ENCODE measurements at places on chromosomes 11 and 22.

DNA sequence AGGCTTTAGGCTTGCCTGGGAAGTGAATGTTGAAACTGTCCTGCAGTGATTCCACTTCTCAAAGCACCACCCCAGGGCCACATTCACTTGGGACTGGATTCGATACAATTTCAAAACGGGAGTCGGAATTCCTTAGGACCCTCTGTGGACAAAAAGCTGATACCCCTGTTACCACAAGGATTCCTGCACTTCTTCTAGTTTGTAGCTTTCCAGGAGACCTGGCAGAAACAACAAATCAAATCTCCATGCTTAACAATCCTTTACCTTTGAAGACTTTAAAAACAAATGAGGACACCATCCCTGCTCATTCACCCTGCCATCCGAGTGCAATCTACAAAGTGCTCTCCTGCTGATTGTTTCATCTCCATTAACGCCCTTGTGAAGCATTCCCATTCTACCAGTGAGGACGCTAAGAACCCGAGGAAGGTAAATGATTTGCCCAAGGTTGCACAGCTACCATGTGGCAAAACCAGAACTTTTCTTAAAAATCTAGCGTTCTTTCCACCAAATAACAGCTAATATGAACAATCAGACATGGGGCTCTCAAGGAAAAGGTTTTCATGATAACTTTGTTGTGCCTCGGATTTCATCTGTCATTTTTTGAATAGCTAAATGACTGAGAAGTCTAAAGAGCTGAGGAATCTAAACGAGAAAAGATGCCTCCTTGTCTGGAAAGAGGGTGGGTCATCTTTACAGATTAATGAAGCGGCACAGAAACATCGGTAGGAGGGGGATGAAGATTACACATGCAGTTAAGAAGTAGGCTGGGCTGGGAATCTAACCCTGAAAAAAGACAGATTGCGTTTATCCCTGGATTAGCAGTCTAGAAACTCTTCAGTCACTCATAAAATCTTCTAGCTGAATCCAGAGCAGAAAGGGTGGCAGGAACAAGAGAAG, 720 bp upstream of the MPZL2 start:
- no peak for ATAC-seq

DNA sequence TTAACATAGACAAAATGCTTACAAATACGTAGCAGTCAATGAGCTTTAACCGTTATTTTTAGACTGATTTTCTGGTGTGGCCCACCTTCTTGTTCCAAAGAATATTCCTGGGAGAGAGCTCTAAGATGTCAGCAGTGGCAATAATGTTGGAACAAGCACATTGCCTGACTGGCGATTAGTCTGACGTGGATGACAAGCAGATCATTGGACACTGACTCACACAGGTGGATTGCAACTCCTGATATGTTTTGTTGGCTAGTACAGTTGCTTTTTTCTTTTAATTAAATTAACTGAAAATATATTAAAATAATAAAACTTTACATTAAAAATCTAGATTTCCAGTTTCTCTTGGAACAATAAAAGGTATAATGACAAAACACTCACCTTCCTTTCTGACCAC, 78.0 kb downstream of the TENM4 start:
- no peak for ATAC-seq

DNA sequence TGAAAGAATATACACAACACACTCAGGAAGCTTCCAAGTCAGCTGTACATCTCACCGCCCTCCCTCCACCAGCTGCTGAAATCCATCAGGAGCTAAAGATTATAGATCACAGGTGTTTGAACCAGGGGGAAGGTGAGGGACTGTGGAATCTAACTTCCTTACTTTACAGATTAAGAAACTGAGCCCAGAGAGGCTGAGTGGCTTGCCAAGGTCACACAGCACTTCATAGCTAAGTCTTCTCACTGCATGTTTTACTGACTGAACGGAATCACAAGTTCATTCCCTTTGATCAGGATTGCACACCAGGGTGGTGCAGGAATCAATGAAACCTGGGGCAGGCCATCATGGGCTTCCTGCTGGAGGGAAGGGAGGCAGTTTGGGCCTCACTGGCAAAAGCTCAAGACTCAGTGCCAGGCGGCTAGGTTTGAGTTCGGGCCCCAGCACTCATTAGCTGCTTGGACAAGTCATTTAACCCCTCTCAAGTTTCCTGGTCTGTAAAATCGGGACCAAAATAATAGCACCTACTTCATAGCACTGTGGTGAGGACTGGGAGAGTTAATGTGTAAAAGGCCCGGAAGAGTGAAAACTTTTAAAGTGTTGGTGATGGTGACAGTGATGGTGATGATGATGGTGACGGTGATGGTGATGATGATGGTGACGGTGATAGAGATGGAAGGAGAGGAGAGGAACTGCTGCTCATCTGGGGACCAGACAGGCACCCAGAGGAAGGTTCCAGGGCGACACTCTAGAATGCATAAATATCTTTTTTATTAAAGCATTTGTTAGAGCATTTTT, 8.2 kb downstream of the CD5 start:
- ATAC-seq = no peak

GRCh38 chr22:47987885-47988515, 1225.5 kb downstream of the TBC1D22A start:
- ATAC-seq = no peak

DNA sequence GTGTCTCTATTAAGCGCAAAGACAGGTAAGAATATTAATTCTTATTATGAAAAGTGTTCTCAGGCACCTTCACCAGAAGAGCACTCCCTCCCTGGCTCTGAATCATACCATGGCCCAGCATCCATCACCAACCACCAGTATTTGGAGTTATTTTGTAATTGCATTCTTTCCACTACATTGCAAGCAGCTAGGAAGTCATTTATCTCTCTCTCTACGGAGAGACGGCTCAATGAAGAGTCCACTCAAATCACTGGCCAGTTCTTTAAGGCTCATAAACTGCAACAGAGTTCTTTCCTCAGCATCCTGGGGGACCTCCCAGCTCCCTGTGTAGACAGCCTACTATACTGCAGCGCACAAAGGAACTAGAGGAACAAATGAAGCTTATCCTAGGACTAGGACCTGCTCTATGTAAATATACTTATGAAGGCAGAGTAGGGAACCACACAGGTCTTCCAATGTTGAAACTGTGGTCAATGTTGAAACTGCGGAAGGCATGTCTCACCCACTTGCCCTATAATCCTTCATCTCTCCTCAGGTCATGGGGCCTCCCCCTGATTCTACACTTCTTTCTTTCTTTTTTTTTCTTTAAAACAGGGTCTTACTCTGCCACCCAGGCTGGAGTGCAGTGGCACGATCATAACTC, 63.4 kb downstream of the AAMDC start:
- no peak for ATAC-seq

GRCh38 chr11:126655807-126656128, 300.3 kb downstream of the ST3GAL4 start:
- ATAC-seq = peak; percentile 34

- ATAC-seq = no peak
Measured at GRCh38 chr22:44576311-44577260, 78.6 kb upstream of the RTL6 start.

DNA sequence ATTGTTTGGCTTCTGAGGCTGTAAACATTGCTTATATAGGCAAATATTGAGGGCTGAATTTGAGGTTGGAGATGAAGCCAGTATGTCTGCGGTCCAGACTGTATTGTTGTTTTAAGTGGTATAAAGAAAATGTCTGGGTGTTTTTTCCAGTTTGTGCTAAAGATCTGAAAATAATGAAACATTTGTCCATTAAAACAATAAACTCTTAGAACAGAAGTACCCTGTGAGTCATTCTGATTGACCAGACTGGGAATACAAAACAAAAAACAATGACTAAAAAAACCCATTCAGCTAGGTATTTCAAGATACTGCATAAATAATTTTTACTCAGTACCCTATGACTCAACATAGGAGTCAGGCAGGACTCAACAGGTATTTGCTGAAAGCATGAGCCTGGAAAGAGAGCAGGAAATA, 20.4 kb downstream of the ALKBH8 start:
- ATAC-seq = no peak

DNA sequence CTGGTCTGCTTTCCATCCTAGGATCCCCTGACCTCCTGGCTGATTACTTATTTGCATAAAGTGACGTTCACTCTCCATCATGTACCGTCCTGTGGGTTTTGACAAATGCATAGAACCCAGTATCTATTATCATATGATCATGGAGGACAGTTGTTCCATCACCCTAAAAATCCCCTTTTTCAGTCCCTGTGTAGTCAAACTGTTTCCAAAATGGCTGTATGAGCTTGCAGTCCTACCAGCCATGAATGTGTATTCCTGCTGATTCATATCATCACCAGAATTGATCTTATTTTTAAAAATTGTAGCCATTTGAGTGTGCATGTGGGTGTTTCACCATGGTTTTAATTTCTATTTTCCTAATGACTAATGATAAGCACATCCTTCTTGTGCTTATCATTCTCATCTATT, 108.8 kb downstream of the MPPED1 start:
- ATAC-seq = no peak

- no peak for ATAC-seq
Measured at GRCh38 chr11:100741866-100742625, 55.0 kb downstream of the ARHGAP42 start.
